GM12892 (cell line): ENCODE measurements at places on chromosomes 16 and 17.
A peak's percentile ranks its signal among the peaks of the same experiment; 100 is the strongest.

DNA sequence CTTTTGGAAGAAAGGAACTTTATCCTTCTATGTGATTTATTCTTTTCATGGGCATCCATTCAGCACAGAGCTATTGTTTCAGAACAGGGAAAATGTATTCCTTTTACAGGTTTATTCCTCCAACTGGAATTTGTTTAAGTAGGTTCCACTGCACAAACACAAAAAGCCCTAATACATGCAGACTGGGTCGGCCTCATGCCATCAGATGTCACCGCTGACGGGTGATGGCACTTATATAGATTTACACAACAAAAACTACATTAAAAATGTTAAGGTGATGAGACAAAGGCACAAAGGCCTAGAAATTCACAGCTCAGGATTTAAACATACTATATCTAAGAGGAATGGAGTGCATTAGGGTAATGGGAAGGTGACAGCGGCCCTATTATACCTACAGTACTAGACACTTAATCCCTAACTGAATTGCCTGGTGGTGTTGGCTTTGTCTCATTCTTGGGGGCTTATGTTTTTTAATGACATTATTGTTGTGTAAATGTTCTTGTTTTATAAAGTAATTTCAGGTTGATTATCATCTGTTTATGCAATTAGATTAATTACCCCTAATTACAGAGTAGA, 276.4 kb upstream of the PSMD7 start:
- no peak for DNase-seq

GRCh38 chr17:6546069-6546718, 10.2 kb downstream of the PITPNM3 start:
- no peak for DNase-seq

GRCh38 chr17:75105126-75106080, 4.4 kb upstream of the ARMC7 start:
- peak; percentile 62 for DNase-seq

- peak; percentile 82 for DNase-seq
Measured at GRCh38 chr16:11586856-11587642, at the start of gene LITAF. Gene LITAF (minus strand): TSS chr16:11586919. CDS start chr16:11556730, 30,189 bp downstream.

GRCh38 chr17:17929655-17930380, 42.4 kb downstream of the TOM1L2 start:
- DNase-seq: no peak

DNA sequence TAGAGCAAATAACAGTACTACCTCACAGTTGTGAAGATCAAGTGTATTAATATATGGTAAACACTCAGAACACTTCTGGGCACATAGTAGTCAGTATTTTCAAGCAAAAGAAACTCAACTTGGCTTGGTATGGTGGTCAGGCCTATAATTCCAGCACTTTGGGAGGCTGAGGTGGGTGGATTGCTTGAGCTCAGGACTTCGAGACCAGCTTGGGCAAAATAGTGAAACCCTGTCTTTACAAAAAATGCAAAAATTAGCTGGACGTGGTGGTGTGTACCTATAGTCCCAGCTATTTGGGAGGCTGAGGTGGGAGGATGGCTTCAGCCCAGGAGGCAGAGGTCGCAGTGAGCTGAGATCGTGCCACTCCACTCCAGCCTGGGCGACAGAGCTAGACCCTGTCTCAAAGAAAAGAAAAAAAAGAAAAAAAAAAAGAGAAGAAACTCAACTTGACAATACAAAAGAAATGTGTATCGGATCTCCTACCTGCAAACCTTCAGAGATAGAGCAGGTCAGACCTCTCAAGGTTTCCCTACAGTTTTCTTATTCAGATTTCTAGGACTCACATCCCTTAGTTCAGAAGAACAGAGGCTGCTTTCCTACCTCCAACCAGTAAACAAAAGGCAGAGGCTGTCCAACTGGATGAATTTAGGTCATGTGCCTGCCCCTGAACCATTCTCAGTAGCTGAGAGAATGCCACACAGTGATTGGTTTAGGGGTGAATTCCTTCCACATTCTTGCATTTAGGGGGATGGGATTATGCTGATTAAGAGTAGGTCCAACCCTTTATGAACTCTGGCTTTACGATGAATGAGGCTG, 1.7 kb upstream of the KPNA2 start:
- DNase-seq: no peak

DNA sequence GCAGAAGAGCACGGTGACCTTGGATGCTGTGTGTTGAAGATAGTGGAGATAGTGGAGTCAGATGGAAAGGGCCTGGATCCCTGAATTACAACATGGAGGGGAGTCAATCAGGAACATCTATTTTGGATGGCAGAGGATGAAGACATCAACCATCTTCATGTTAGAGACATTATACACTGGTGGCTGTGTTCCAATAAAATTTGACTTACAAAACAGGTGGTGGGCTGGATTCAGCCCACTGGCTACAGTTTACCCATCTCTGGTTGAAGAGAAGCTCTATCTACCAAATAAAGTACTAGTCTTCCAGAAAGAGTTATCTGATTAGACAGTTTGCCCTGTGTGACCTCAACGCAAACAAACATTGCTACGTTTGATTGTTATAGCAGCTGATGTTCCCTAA, 247.2 kb downstream of the XYLT1 start:
- no peak for DNase-seq

GRCh38 chr16:1537763-1538289, 4.4 kb downstream of the TMEM204 start:
- DNase-seq: no peak
